ENCODE measurements at places on chromosomes 3 and 15.

DNA sequence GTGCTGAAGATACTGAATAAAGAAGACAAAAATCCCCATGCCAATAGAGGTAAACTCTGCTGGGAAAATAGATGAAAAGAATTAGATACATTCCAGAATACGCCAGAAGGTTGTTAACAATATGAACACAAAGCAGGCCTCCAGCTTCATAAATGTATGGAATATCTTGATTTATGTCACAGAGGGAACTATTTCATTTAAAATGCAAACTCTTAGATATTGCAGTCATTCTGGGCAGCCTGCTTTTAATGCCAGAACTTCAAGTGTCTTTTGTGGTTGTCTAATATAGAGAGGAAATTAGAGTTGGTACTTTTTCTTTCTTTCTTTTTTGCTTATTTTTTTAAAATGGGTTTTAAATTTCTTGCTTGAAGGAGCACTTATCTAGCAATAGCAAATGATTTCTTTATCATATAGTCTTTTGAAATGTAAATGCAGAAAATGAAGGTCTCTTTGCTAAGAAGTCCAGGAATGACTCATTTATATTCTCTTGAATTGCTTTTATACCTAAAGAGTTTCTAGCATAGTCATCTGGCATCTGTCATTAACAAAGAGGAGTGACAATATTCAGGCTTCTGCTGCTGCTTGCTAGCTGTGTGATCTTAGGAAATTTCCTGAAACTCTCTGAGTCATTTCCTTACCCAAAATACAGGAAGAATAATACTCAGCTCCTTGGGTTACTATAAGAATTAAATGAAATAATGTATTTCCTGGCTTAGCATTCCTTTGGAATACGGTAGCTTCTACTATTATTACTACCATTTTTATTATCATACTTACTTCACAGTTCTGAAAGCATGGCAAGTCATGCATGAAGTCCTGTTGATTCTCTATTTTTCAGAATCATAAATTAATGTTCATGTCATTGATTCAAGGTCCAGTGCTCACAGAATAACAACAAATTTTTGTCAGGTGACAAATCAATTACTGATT is 527.6 kb downstream of the DIPK2A start:
- DNase-seq: no peak

GRCh38 chr3:59424268-59425010 is 374.6 kb upstream of the CFAP20DC start:
- peak; percentile 74 for DNase-seq

DNA sequence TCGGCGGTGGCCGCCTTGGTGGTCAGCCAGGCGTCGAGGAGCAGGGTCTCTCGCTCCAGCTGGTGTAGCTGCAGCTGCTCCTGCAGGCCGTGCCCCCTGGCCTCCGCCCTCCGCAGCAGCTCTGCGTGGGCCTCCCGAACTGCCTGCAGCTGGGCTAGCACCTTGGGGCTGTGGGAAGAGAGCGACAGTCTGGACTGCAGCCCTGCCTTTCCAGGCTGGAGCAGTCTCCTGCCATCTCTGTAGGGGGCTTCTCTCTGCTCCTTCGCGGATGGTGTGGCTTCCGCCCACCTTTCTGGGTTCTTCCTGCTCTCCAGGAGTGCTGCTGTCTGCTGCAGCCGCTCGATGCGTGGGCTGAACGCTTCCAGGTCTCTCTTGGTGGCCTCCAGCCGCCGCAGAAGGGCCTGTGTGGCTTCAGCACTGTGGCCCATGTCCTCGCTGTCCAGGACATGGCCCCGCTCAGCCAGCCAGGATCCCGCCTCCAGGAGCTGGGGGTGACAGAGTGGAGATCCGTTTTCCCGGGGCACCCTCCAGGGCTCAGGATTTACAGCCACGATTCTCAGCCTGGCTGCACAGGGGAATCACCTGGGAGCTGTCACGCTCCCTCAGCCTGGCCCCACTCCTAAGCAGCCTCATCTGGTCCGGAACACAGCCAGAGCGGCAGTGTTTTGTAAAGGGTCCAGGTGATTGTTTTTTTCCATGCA is 16.8 kb downstream of the PLA2G4B start:
- DNase-seq: no peak

DNA sequence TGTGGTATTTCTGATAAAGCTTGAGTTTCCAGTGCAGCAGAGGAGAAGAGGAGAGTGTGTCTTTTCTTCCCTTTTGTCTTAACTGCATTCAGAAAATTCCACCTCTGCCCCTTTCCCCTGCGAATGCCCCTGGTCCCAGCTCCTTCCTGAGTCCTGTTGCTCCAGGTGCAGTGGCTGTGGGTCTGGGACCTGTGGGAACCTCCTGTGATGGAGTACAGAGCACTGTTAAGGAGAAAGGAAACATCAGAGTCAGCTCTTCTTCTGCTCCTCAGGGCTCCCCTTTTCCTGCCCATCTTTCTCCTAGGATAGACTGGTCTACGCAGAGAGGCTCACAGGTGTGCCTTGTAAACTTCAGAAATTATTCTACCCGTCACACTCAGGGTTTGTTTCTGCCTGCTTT is 165.8 kb upstream of the ROPN1 start:
- no peak for DNase-seq

DNA sequence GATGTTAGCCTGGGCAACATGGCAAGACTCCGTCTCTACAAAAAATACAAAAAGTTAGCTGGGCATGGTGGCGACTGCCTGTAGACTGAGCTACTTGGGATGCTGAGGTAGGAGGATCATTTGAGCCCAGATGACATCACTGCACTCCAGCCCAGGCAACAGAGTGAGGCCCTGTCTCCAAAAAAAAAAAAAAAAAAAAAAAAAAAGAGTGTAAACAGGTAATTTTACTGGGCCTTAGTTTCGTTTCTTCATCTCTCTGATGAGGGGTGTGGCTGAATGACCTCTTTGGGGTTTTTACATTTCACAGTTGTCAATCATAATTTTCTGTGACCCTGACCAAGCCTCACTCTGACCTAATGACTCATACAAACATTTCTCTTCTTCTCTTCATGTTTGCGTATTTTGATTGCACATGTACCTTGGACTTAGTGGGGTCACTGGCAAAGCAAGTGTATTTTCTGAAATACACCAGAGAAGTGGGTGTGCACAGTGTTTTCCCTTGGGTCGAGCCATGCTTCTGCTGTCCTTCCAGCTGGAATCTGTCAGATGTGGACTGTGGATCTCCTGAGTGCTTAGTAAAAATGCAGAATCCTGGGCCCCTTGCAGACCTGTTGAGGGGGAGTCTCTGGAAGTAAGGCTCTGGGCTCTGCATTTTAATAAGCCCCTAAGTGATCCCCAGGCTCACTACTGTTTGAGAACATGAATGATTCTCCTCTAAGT is 140.5 kb downstream of the FNDC3B start:
- DNase-seq: no peak

- DNase-seq: no peak
Observed at GRCh38 chr3:147237991-147238390, 168.4 kb downstream of the ZIC4 start.

- no peak for DNase-seq
Observed at GRCh38 chr15:27589260-27589659, 509.9 kb downstream of the OCA2 start.

DNA sequence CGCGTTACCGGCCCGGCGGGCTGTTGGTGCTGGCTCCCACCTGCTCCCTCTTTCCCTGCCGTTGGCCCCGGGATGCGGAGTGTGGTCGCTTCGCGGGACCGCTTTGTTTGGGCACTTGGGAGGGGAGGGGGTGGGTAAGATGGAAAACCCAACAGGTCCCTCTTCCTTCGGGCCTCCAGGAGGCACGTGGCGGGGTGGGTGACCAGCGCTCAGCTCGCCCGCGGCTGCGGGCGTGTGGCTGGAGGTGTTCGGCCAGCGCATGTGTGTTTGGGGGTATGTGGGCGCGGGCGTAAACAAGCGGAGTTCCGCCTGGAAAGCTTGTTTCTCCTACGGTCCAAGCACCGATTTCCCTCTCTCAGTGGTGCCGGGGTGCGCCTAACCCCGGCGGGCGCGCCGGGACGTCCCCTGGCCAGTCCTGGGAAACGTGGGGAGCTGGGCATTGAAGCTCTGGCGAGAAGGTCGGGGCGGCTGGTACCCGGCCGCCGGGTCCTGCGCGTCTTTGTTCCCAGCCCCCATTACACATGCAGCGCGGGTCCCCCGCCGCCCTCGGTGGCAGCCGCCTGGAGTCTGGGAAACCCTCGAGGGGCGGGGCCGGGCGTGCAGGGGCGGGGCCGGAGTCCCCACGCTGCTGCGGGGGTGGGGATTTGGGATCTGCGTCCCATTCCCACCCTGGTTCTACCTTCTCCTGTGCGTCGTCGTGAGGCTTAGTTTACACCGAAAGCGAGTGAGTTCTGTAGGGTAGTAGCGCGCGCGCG is 1.4 kb downstream of the ACVR2B start:
- peak; percentile 68 for DNase-seq

- DNase-seq: no peak
Observed at GRCh38 chr3:143081844-143082778, 37.5 kb upstream of the CHST2 start.

DNA sequence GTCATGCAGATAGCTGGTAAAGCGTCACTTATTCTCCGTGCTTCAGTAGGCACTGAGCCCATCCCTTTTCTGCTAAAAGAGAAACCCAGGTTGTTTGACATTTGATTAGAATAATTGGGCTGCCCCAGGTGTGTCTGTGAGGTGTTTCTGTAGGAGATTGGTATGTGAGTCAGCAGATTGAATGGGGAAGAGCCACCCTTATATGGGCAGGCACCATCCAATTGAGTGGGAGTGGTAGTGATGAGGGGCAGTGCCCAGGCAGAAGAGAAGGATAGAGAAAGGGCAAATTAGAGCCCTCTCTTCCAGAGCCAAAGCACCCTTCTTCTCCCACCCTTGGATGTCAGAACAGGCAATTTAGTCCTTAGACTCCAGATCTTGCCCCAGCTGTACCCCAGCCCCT is 384.3 kb upstream of the GBE1 start:
- no peak for DNase-seq

- DNase-seq: no peak
Observed at GRCh38 chr15:66456211-66456610, 41.4 kb downstream of the SNAPC5 start.

DNA sequence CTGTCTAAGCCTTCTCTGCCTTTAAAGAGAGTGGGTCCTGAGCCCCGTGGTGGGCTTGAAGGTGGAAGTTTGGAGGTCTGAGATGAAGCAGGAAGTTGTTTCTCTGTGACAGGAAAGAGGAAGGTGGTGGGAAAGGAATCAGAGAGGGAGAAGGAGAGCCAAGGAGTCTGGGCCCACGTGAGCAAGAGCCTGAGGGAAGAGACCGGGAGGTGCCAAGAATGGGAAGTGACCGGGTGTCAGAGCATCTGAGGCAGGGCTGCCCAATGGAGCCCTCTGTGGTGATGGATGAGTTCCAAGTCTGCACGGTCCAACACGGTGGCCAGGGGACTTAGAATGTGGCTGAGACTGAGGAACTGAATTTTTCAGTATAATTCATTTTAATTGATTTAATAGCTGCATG is 24.6 kb downstream of the ALDH1L1 start:
- DNase-seq: no peak

DNA sequence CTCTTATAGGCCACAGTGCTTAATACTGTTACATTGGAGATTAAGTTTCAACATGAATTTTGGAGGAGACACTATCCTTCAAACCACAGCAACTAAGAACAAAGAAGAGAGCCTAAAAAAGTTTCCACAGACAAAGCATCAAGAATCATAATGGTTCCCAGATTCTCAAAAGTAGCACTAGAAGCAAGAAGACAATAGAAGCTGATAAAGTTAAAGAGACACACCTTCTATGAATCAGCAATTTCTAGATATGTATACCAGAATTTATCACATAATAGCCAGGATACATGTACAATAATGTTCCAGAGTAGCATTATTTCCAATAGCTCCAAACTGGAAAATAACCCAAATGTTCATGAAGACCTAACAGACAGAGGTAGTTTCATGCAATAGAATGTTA is 12.2 kb downstream of the NKIRAS1 start:
- no peak for DNase-seq

DNA sequence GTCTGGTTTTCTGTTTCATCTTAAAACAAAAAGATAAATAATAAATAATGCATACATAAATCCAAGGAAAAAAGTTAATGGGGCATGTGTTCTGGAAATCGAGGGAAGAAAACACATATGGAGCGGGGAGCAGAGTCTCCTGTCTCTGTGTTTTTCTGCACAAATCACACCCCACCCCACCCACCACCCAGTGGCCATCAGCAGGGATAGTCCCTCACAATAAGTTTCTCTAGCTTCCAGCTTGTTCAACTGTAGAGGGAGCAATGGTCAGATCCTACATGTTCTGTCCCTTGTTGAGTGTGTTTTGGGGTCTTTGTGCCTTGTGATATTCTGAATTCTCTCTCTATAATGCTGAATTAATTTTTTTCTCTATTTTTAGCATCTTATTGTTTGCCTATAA is 26.8 kb upstream of the CHRNA7 start:
- no peak for DNase-seq

DNA sequence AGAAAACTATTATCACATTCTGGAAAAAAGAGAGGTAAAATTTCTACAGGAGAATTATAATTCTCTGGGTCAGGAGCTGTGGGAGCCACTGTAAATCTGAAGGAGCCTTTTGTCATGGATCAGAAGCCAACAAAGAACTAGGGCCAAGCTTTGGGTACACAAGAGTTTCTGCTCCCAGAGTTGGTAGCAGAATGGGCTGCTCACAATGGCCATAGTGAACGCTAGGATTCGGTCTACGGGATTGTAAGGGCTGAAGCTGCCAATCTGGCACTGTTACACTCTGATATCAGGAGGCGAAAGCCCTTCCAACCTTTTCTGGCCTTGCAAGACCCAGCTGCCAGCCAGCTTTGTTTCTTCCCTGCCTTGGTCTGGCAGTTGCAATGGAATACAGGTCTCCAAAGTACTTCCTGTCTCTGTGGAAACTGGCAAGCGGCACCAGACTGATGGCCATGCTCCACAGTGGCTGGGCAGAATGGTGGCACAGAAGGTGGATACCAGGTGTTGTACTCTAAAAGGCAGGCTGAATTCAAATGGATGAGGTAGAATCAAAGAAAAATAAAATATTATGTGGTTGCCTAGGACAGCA is 831.7 kb downstream of the CADM2 start:
- no peak for DNase-seq

DNA sequence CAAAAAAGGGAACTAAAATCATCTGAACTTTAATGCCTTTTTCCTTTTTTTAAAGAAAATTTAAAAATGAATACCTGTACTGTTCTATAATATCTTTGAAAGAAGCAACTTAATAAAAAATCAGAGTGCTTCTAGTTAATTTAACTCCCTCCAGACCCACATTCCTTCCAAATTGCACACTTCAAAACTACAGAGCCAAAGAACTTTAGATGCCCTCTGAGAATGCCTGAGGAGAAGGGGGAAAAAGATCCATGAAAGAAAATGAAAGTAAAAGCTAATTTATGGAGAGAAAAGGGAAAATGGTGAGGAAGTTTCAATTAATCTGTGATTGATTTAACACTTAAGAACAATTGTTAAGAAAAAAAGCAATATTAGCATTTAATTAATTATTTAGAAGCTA is 1141.6 kb downstream of the IGSF11 start:
- peak; percentile 75 for DNase-seq

- no peak for DNase-seq
Observed at GRCh38 chr15:57948351-57949289, 116.9 kb downstream of the ALDH1A2 start.

GRCh38 chr15:84789762-84790161 is 27.4 kb upstream of the ALPK3 start:
- DNase-seq: peak; percentile 64

All from astrocyte of the hippocampus (primary cell).